Stimulated activated CD8-positive, alpha-beta memory T cell treated with anti-CD3 and anti-CD28 coated beads, Interleukin-15, amount 100 ng/mL, for 48 hours (primary cell): ENCODE measurements at places on chromosomes 2 and 18.
A peak's percentile ranks its signal among the peaks of the same experiment; 100 is the strongest.

DNA sequence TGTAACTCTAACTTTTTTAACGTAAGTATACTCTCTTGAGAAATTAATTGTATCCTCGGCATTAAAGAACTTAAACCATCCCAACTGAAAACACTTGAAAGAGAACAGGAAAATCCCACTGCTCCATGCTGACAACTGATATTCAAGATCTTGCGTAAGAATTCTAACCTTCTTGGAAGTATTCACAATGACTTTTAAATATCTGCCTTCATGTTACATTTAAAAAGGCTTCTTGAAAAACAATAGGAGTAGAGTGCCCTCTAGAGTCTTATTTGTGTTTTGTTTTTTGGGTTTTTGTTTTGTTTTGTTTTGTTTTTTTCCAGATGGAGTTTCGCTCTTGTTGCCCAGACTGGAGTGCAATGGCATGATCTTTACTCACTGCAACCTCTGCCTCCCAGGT lies 65.4 kb upstream of the DNAJC10 start:
- no peak for DNase-seq

DNA sequence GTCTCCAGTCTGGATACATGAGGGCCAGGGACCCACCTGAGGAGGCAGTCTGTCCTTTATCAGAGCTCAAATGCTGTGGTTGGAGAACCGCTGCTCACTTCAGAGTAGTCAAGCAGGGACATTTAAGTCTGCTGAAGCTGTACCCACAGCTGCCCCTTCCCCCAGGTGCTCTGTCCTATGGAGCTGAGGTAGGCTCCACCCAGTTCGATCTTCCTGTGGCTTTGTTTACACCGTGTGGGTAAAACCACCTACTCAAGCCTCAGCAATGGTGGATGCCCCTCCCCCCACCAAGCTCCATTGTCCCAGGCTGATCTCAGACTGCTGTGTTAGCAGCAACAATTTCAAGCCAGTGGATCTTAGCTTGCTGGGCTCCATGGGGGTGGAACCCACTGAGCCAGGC lies 731.4 kb upstream of the HS6ST1 start:
- DNase-seq = no peak

- DNase-seq = no peak
Measured at GRCh38 chr2:149661844-149662243, 74.3 kb upstream of the MMADHC start.

GRCh38 chr18:8734496-8734895 lies 29.1 kb downstream of the MTCL1 start:
- no peak for DNase-seq

GRCh38 chr2:73842739-73843019 lies 13.9 kb downstream of the STAMBP start:
- DNase-seq = no peak

DNA sequence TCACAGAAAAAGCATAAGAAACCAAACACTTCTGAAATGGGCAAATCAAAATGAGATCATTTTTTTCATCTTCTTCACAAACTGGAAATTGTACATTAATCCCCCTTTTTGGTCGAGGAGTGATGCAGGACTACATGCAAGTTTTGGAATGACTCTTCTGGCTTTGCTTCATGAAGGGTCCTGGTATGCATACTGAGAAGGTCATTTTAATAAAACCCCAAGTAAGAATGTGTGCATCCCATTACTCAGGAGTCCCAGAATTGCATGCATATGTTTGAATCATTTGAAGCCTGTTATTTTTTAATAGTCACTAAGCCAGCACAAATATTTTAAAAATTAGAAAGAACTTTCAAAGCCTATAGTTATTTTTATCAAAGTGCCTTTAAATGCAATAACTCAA lies 16.7 kb upstream of the EHBP1 start:
- DNase-seq = no peak

- no peak for DNase-seq
Measured at GRCh38 chr18:34358923-34359322, 134.2 kb upstream of the NOL4 start.

GRCh38 chr2:126777620-126777978 lies 121.1 kb upstream of the TEX51 start:
- DNase-seq = no peak

DNA sequence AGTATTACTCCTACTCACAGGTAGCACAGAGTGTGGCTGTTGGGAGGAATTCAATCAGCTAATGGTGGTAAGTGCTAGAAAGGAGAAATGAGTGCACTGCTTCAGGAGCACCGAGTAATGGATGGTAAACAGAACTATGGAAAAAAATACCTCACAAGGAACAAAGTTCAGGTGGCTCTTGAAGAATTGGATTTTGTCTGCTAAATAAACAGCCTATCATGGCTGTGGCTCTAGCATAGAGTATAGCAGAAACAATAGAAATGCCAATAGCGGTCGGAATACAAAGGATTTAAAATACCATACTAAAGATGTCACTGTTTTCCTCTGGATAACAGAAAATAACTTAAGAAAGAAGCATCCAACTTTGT lies 482.5 kb downstream of the NUP35 start:
- no peak for DNase-seq

GRCh38 chr2:180334514-180334913 lies 327.4 kb upstream of the CWC22 start:
- no peak for DNase-seq

DNA sequence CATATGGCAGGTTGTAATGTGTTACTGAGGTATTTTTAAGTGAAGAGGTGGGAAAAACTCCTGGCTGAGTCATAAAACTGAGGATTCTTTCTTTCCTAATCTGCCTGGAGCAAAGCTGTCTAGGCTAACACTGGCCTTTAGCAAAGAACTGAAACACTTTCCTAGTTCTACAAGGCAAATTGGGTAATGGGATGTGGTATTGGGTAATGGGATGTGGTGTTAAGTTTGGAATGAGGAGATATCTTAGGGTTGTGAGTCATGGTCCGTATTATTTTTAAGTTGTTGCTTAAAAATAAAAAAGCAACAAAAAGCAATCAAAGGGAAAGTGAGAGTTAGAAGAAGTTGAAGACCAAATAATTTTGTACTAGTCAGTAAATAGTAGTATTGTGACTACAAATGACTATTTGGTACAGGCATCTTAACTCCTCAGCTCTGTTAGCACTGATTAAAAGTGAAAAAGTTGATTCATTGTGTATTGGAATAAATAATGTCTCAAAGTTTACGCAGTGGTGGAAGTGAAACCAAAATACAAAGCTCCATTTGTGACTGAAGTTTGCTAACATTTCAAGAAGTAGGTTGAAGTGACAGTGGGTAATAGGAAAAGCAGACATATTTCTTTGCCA lies 216.8 kb downstream of the CAMKMT start:
- no peak for DNase-seq

- DNase-seq = no peak
Measured at GRCh38 chr2:43631618-43632317, 5.3 kb upstream of the PLEKHH2 start.

GRCh38 chr2:9800975-9801726 lies 42.1 kb upstream of the TAF1B start:
- DNase-seq = peak; percentile 35

GRCh38 chr18:48293954-48294898 lies 115.0 kb downstream of the ZBTB7C start:
- no peak for DNase-seq

- DNase-seq = no peak
Measured at GRCh38 chr2:72289283-72289682, 141.6 kb upstream of the CYP26B1 start.

- DNase-seq = no peak
Measured at GRCh38 chr2:100855084-100855483, 35.1 kb downstream of the NPAS2 start.

GRCh38 chr2:108154366-108155061 lies 85.3 kb upstream of the SULT1C3 start:
- no peak for DNase-seq

DNA sequence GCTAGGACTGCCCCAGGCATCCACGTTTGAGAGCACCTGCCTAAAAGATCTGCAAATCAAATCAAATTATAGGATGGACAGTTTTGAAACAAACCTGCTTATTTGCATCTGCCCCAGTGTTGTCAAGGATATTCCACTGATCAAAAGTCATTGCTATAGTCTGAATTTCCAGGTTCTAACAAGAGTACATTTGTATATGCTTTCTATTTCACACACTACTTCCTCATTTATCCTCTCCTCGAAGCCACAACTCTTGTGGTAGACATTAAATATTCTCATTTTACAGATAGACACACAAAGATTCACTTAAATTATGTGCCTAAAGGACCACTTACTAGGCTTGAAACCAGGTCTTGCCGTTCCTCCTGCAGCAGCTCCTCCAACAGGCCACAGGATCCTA lies 11.9 kb upstream of the TET3 start:
- no peak for DNase-seq

DNA sequence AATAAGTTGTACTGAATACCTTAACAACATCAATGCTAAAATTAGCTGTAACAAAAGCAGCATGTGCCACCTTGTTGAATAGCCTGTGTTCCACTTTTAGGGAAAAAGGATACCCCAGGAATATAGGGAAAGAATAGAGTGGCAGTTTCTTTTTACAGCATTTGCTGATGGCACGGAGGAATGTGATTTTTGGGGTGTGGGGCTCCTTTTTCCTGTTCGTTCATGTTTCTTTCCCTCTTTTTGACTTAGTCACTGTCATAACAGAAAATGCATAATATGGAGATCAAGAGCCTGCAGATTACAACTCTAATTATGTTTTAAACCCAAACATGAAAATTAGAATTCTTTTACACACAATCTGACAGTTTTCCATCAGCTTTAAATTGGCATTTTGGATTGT lies 60.4 kb downstream of the MAP3K20 start:
- DNase-seq = no peak

DNA sequence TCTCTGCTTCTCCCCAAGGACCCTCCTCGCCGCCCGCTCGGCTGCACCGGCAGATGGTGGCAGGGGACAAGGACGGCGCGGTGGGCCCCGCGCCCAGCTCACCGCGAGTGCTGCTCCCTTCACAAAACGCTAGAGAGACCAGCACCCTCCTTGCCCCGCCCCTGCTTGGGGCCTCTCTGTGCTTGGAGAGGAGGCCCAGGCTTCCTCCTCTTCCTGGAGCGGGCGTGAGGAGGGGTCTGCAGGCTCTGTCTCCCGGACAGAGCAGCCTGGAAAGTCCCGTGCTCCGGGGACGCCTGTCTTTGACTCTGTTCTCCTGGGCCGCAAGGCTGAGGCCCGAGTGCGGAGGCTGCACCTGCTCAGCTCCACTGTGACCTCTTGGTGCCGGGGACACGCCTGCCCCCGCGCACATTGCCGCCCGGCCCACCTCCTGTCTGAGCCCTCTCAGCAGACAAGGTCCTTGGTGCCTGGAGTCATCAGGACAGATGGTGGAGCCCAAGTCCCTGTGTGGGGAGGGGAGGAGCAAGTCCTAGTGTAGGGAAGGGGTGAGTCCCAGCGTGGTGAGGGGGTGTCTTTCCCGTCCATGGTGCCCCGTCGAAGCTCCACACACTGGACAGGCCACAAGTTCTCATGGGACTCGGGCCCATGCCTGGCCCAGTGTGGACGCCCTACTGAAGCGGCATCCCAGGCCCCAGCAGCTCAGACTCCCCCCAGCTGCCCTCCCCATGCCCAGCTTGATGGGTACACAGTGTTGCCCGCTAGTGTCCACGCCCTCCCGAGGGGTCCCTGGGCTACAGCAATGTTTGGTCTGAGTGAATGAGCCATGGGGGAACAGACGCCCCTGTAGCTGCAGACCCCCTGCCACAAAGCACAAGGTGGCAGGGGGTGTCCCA lies 33.8 kb downstream of the RTP5 start:
- DNase-seq = no peak

DNA sequence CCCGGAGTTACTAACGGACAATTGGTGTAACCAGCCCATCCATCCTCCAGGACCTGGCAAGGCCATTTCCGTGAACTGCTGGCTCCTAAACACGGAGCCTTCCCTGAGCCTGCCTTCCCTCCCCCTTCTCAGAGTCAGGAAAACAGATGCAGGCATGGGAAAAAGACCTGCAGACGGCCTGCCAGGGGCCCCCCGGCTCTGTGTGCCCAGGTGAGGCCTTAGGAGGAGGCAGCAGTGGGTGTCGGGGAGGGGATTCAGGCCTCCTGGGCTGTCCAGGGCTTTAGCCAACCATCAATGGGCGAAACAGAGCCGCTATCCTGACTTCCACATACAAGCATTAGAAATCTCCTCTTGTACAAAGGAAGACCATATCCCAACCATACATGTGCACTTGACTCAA lies 68.3 kb upstream of the BOD1L2 start:
- no peak for DNase-seq

DNA sequence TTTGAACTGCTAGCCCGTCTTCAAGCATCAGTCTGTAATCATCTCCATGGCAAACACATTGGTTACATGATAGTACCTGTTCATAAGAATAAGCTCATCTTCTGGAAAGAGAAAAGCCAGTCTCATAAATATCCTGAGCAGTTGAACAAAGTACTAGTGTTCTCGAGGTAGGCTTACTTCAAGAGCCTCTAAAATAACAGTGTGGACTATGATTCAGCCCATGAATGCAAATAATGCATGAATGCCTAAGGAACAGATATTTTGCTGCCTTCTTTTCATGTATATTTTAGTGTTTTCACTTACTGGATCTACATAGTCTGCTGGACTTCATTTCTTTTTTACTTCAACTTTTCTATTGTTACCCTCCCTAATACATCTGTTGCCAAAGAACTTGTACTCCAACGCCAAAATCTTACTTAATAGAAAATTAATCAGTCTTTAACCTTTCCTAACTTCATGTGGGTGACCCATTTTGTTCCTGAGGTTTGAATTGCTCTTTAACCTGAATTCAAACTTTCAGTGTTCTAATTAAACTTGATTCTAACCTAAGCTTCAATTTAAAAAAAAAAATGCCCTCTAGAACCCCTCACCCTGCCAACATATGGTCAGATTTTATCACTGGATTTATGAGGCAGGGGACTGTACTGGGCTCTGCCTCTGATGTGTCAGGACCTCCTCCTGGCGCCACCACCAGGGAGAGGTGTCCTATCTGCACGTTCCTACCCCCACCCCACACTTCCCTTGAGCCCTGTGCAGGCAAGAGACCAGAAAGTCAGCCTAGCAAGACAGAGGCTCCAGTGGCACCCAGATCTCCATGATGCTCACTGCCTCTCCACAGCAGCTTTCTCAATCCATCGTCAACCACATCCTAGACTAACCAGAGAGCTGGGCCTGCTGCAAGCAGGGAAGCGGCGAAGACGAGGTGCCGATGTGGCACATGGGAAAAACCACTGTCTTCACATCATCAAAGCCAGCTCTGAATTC lies 264.7 kb upstream of the ID2 start:
- DNase-seq = no peak

DNA sequence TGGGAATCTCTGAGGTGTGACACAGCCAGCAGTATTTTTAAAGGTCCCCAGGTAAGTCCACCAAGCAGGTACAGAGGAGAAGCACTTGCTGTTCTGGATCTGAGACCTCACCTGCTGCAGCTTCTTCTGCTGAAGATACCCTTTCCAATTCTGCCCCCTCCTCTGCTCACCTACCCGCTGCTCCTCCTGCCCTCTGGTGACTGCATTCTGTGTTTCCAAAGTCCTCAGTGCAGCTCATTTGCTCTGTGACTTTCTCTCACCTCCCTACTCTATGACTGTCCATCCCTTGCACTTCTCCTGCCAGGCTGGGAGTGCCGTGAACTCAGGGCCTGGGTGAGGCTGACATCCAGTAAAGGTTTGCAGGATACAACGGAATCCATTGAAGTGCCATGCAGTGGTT lies 205.2 kb upstream of the LYPD1 start:
- no peak for DNase-seq
